ENCODE measurements at places on chromosomes 1 and 21.

GRCh38 chr1:2232916-2233438, 4.9 kb downstream of the SKI start:
- DNase-seq: no peak

DNA sequence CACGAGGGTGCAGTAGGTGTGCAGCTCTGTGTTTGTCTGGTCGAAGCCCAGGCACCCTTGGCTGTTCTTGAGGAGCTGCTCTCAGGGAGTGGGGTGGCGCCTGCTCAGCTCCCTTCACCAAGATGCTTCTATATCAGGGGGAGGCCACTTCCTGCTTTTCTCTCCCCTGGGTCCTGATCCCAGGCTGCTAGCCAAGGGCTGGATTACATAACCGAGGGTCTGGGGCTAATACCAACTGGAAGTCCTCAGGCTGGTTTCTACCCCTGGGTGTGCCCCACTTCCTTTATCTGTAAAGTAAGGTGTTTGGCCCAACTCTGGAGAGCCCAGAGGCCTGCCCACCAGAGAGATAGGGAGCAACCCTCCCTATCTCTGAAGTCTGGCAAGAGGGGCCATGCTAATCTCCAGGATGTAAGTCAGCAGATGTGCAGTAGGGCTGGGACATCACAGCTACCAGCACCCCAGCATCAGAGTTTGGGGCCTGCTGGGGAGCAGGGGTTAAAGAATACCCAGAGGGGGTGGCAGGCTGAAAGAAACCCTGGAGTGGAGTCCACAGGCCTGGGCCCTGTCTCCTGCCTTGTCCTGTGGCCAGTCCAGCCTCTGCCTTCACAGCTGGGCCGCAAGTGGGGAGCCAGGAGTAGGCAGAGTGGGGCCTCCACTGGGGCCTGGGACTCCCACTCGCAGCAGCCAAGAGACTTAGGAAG, 2.1 kb downstream of the SELENBP1 start:
- no peak for DNase-seq

GRCh38 chr1:57901208-57901919, 477.5 kb upstream of the DAB1 start:
- no peak for DNase-seq

DNA sequence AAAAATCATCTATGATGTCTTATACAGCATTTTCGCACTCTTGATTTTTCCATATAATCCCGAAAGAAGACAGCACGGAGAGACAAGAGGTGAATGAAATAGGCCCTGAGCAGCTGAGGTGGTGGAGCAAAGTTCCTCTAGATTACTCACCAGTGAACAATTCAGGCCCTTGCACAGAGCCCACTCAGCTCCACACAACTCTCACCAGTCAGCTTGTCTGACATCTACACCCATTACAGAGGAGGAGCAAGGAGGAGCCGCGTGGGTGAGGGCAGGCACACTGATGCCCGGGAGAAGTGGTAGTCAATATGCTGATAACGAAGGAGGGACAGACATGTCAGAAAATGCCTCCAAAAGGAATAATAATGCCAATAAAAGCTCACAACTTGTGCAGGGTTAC, 59.9 kb downstream of the DNM3 start:
- no peak for DNase-seq

DNA sequence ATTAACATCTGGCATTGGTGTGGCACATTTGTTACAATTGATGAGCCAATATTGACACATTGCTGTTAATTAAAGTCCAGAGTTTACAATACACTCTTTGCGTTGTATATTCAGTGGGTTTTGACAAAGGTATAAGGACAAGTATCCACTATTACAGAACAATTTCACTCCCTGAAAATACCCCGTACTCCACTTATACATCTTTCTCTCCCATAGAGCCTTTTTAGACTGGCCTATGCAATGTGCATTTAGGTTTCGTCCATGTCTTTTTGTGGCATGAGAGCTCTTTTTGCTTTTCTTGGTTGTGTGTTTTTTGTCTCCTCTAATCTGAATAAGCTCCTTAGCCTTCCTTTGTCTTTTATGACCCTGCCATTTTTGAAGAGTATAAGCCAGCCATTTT, 40.6 kb upstream of the TSNAX start:
- DNase-seq: no peak

- DNase-seq: no peak
These were observed 42.7 kb downstream of the SGIP1 start for GRCh38 chr1:66576645-66577044.

GRCh38 chr1:185626344-185626743, 107.8 kb upstream of the HMCN1 start:
- no peak for DNase-seq

DNA sequence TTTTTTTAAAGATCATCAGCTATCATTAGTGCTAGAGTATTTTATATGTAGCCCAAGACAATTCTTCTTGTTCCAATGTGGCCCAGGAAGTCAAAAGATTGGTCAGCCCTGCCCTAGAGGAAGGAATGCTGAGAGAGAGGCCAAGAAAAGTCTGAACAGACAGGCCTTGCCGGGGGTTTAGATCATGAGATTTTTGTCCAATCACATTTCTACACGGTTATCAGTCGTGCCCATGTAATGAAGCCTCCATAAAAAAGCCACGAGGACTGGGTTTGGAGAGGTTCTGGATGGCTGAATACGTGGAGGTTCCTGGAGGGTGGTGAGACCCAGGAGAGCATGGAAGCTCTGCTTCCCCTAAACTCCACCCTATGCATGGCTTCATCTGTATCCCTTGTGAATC, 24.3 kb upstream of the ENO1 start:
- no peak for DNase-seq

- no peak for DNase-seq
These were observed 19.9 kb upstream of the EDN2 start for GRCh38 chr1:41504114-41505035.

DNA sequence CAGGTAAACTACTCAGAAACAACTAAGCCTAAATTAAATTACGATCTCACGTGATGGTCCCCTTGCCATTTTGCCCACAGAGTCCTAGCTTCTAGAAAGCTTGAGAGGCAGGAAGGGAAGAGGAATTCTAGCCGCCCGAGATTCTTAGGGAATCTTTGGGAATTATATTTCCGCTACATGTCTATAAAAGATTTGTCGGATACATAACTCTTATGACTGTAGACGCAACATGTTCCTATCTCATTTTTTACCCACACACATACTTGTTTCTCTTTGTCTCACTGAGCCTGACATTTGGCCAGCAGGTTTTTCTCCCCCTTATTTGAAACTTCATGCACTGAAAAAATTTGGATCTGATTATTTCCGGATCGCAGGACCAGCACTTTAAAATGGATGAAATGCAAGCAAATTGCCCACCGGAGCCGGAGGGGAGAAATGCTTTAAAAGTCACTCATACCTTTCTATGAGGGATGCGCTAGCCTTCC, 5.5 kb downstream of the GLIS1 start:
- no peak for DNase-seq

DNA sequence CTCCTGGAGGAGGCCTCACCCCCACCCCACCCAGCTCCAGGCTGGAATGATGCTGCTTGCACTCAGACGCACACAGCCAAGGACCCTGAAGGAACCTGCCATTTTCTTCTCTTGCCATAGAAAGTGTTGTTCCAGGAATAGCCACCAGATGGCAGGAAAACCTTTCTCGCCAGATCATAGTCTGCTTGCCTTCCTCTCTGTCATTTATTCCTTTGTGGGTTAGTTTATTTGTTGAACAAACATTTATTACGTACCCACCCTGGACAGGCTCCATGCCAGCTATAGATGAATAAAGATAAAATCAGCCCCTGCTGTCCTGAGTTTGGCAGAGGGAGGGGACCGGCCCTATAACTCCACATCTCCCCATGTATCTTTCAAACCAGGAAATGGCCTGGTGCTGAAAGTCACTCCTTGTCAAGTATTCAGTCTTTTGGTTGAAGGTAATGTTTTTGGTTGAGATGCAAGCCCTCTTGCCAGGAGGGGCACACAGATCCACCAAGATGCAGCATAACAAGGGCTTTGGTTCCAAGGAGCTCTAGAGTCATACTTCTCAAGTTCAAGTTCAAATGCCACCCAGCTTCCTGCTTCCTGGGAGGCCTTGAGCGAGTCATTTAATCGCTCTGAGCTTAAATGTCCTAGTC, 7.0 kb upstream of the KCNC4 start:
- peak; percentile 73 for DNase-seq

- no peak for DNase-seq
These were observed 43.6 kb downstream of the EPHB2 start for GRCh38 chr1:22754106-22754768.

GRCh38 chr1:245311887-245312536, 157.2 kb downstream of the KIF26B start:
- no peak for DNase-seq

DNA sequence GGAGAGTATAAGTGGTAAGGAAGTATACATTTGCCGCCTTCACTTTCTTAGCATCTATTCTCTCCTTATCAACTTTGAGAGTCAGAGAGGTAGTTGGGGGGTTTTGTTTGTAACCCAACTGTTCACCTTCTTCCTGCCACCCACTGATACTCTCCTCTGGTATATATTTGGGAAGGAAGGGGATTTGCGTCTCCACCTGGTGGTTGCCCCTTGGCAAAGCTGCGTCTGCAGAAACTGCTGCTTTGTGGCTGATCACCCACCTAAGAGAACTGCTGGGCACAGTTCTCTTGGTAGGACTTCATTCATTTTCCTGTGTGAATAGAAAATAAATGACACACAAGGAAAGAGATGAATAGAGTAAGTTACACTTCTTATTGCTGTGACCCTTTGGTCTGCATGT, 87.0 kb downstream of the SYT14 start:
- no peak for DNase-seq

GRCh38 chr21:29340228-29340627, 41.5 kb downstream of the BACH1 start:
- DNase-seq: no peak

DNA sequence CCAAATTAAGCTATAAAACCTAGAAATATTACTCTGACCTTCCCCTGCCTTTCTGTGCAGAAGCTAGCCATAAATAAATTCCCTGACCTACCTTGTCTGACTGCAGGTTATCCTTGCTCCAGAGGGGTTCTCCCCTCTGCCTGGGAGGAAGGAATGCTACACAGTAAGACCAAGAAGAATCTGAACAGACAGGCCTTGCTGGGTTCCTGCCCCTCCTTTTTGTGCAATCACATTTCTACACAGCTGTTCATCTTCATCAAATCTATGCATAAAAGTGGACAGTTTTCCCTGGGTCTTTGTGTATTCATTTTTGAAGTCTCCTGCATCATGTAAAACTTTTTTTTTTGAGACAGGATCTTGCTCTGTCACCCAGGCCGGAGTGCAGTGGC, 50.6 kb downstream of the DNTTIP2 start:
- DNase-seq: no peak

DNA sequence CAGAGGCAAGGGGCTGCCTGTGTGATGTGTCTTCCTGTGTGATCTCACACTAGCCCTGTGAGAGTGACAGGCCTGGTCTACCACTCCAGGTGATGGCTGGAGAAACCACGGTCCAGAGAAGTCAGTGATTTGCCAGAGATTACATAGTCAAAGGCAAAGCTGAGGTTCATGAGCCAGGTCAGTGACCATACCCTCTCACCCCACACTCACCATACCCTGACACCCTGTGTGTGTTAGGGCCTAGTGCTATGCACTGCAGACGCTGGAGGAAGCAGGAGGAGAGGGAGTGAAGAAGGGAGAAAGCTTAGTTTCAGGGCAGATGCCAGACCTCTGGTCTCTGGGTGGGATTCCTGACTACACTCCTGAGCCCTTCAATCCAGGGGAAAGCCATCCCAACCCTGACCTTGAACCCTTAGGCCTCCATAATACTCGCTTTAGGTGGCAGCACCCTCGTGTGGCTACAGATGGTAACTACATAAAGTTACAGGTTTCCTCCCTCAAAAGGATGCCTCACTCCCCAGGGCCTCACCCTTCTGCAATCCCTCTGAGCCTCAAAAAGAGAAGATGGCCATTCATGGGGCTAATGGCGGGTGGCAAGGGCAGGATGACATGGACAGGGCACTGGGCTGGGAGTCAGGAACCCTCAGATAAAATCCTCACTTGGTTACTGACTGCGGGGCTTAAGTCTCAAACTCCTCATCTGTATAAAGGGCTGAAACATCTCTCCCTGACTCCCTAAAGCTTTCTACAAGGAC, 20.8 kb upstream of the SDC3 start:
- peak; percentile 57 for DNase-seq

Measured in activated CD4-positive, alpha-beta memory T cell treated with anti-CD3 and anti-CD28 coated beads, Interleukin-2, amount 10 ng/mL, durations not matched to agents 7 days and 5 days (primary cell).